ENCODE measurements at places on chromosomes 11 and 22. TPM values are rescaled to one million over a fixed set of nuclear protein-coding genes. Genes with fewer than 3 reads are reported as not detected.

The RFPL3 gene
- polyA plus RNA-seq: not detected

The APOA1 gene
- 99.5 TPM for polyA plus RNA-seq

DNA sequence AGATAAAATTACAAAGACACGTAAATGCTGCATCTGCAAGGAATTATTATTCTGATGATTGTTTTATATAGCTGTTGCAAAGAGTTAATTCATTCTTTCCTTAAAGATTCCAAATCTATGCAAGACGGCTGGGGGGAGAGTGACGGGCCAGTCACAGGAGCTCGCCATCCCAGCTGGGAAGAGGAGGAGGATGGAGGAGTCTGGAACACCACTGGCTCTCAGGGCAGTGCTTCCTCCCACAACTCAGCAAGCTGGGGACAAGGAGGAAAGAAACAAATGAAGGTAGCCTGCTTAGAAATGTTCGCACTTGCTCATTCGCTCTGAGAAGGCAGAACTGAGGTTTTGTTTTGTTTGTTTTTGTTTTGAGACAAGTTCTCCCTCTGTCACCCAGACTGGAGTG is 73.0 kb upstream of the ADSL start:
- no peak for DNase-seq

GRCh38 chr11:113014262-113015097 is 53.3 kb downstream of the NCAM1 start:
- no peak for DNase-seq

- DNase-seq: no peak
Measured at GRCh38 chr11:46977038-46977813, 40.7 kb downstream of the CSTPP1 start.

- no peak for DNase-seq
Measured at GRCh38 chr11:68948496-68948895, 32.3 kb downstream of the MRGPRD start.

- no peak for DNase-seq
Measured at GRCh38 chr11:16312233-16312765, 44.0 kb downstream of the SOX6 start.

DNA sequence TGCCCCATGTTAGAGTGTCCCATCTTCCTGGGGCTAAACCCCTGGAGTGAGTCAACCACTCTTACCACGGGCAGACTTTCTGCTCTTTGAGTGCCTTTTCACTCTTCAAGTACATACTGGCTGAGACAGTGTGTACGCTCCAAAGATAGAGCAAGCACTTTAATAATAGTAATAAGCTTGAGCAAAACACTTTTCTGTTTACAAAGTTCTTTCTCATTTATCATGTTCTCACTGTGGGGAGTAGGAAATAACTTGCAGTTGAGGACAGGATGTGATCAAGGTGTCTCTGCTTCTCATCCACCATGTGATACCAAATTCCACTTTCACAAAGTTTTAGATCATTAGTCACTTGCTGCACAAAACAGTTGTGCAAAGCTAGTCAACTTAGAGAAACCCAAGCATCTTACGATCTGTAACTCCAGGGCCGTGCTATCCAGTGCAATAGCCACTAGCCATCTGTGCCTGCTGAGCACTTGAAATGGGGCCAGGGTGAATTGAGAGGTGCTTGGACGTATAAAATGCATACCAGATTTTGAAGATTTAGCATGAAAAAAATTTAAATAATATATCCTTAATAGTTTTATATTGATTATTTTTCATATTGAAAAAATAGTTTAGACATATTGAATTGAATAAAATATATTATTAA is 135.3 kb downstream of the KIF18A start:
- no peak for DNase-seq

DNA sequence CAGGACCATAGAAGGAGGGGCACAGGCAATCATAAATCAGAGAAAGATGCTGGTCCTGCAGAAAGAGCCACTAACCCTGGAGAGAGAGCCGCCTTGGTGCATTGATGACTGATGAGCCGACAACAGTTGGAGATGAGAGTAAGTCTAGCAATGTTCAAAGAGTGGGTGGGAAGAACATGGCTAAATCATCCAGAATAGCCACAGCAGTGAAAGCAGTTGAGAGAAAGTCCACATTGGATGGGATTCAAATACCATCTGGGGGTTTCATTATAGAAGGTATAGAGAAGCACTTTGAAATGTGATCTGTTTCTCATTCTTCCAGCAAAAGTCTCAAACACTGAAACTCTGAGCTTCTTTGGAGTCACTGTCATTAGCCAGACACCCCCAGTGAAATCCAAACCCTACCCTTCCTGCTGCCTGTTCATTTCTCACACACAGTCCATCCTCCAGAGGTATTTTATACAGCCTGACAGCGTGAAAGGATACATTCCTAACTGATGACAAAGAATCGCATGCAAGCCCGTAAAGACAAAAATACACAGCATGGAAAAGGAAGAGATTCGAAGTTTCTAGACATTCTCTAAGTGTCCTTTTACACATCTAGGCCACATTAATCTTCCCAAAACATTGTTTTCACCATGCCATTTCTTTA is 303.1 kb upstream of the MPPED2 start:
- no peak for DNase-seq

DNA sequence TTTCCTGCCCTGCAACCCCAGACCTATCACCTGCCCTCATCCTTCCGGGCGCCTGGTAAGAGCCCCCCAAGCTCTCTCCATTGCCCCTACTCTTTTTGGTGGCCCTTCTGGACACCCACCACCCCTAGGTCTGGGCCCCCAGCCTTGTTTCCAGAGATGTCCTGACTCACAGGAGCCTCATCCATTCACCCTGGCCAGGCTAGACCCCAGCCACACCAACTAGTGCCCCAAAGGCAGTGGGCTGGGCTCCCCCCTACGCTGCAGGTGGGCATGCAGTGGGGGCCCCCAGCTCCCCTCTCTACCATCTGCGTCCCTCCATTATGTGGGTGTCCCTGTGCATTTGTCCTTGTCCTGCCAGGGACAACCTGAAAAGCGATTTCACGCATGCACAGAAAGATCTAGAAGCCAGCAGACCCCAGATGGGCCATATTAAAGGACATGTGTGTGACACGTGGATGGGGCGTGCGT is 1.4 kb downstream of the MRGPRF start:
- no peak for DNase-seq

DNA sequence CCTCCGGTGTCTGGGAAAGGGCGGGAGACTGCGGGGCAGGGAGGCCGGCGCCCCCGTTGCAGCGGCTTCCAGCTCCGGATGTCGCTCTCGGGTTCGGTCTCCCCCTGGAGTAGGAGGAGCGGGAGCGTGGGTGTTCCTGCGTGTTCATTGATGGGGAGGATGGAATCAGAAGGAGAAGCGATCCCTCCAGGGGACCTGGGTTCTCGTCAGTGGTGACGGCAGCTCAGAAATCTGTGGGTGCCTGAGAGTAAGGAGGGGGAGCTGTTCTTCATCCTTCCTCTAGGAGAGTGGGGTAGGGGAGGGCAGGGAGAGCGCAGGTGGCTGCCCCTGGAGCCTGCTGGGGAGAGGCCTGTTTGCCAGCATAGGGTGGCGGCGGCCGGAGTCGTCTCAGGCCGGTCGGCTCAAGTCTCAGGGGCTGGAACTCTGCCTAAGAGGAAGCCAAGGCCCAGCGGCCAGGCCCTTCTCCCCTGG is 1.1 kb downstream of the UBASH3B start:
- no peak for DNase-seq
